ENCODE measurements at places on chromosomes 6 and 20.

- no peak for DNase-seq
These were observed 82.7 kb upstream of the DUSP22 start for GRCh38 chr6:209432-210103.

- DNase-seq, result no peak
These were observed 72.6 kb upstream of the ZNF184 start for GRCh38 chr6:27545271-27546046.

DNA sequence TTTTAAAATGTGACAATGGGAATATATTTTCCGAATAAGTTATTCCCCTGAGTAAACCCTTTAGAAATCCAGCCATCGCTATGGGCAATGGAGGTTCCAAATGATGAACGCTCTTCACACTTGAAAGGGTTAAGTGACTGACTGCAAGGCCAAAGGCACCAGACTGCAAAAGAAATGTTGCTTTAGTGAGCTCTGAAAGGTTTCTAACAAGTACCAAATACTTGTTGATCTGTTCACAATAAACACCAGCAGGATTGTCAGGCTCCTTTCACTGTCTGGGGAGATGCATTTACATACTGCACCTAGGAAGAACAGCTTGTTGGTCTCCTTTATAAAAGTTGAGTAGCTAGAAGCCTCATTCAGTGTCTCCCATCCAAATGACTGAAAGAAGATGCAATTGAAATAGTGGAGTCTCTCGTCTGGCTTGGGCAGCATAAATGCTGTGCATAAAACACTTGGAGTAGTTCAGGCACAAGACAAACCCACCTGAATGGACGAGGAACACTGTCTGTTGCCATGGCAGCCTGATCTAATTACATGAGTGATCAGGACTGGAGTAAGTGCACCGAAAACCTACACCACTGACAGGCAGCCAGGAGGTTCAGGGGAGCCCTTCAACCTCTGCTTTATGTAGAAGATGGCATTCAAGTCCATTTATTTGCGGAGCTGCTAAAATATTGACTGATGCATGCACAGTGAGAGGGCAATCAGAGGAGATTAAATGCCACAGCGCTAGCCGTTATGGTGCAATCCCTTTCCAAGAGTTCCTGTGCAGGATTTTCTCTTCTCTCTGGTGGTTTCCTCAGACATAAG lies 2.9 kb downstream of the ATXN1 start:
- no peak for DNase-seq

GRCh38 chr6:48691420-48691819 lies 580.4 kb upstream of the PTCHD4 start:
- no peak for DNase-seq

DNA sequence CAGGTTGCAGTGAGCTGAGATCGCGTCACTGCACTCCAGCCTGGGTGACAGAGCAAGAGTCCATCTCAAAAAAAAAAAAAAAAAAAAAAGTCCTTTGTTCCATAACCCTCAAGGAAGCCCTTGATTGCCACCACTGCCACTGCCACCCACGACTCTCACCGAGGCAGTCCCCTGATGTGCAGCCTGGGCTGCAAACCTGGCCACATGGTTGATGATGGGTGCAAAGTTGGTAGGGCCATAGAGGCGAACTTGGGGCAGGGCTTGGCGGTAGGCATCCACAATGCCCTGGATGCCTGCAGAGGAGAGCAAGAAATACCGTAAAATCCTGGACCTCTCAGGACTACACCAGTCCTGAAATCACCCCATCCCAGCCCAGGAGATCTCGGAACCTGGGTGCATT lies 11.5 kb downstream of the SPAG4 start:
- DNase-seq, result no peak

GRCh38 chr20:4781211-4781610 lies 59.5 kb downstream of the PRND start:
- DNase-seq, result no peak

- DNase-seq, result no peak
These were observed 119.3 kb downstream of the JPH2 start for GRCh38 chr20:44067650-44068081.

GRCh38 chr6:431504-431903 lies 40.0 kb downstream of the IRF4 start:
- no peak for DNase-seq

- no peak for DNase-seq
These were observed 26.2 kb downstream of the UTRN start for GRCh38 chr6:144311361-144311760.

GRCh38 chr20:41854765-41855164 lies 236.6 kb upstream of the CHD6 start:
- DNase-seq, result no peak

DNA sequence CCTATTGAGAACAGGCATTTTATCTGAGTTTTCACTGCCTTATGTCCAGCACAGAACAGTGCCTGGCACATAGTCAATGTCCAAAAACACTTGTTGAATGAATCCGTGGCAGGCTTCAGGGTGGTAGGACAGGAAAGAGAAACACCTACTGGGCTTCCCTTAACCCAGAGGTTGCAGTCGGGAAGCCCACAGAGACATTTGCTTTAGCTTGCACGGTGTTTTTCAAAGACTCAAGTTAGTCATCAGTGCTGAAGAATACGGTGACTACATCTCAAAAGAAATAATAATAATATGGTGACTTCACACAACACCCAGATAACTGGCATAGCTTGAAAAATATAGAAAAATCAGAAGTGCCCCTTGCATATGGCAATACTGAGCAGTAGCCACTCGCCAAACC lies 160.4 kb downstream of the CD83 start:
- DNase-seq, result no peak

DNA sequence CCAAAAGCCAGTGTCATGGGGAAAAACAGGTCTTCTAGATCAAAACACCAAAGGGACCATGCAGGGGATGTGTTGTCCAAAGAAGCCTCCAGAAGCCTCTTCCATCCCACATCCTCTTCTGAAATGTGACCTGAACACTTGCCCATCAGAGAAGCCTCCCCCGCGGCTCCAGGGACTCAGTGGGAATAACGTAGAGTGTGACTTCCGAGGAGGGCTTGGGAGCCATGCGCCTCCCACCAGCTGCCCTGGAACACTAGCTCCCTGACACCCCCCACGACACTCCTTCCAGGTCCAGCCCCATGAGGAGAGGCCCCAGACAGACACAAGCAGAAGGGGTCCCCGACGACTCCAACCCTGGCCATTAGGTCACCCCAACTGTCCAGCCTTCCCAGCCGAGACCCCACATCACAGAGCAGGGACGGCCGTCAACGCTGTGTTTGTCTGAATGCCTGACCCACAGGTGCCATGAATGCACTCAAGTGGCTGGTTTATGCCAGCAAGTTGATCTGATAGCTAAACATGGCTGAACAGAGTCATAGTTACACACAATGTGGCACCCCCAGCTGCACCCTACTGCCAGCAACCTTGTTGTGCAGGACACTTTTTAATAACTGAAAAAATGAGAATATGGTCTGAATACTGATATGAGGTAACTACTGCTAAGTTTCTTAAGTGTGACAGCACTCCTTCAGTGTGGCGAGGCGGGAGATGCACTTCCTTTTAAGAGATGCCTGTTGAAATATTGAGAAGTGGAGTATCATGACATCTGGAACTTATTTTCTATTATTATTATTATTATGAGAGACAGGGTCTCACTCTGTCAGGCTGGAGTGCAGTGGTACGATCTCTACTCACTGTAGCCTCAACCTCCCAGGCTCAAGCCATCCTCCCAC lies 58.0 kb downstream of the GINS1 start:
- DNase-seq, result no peak

GRCh38 chr6:27867945-27868300 lies 44.3 kb downstream of the OR2B2 start:
- DNase-seq, result no peak

GRCh38 chr6:157017861-157018260 lies 240.7 kb downstream of the ARID1B start:
- DNase-seq, result no peak

DNA sequence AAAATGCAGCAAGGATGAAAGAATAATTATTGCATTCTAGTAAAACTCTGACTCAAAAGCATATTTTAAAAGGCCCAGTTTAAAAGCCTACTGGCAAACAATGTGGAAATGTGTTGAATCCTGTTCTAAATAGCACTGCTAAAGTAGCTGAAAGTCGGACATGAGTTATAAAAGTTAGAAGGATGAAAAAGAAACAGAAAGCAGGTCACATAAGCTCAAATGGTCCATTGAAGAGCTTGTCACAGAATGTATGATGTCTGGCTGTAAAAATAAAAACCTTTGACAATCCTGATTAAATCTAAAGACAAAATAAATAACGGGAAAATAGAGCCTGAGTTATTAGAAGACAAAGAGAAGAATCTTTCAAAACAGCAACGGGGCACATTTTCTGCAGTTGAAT lies 218.6 kb upstream of the UFL1 start:
- DNase-seq, result no peak

GRCh38 chr20:24017458-24017755 lies 28.8 kb upstream of the GGTLC1 start:
- DNase-seq, result no peak

GRCh38 chr6:36125575-36125974 lies 4.7 kb upstream of the MAPK13 start:
- DNase-seq, result no peak

- no peak for DNase-seq
These were observed 28.9 kb downstream of the ASIP start for GRCh38 chr20:34269996-34270627.

DNA sequence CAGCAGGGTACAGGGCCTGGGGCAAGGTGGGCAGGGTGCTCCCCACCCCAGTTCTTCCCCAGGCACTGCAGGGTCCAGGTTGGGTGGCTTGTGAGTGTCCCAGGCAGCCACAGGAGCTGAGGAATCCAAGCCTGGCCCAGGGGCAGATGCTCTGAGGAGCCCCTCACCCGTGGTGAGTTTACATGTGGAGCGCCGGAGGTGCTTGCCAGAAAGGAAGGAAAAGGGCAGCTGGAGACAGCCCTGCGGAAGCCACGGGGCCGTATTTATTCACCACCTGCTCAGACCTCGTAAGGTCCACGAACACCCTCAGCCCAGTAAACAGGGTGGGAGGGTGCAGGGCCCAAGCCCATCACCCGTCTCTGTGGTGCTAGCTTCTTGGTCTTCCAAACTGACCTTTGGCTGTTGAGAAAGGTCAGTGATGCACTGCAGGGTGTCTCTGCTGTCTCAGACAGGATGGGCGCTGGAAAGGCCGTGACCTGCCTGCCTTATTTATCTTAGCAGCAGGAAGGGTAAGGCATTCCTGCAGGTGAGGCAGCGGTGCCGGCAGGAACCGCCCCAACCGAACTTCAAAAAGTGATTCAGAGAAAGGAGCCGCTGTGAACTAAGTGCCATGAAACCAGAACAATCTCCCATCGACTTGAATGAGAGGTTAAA lies 4.0 kb upstream of the FRMD1 start:
- DNase-seq, result no peak

- no peak for DNase-seq
These were observed 35.3 kb downstream of the TOX2 start for GRCh38 chr20:43949741-43950618.

- no peak for DNase-seq
These were observed 431.0 kb upstream of the MARCKS start for GRCh38 chr6:113425977-113426660.

- peak; percentile 76 for DNase-seq
These were observed 27.6 kb upstream of the SRF start for GRCh38 chr6:43143235-43144128.

DNA sequence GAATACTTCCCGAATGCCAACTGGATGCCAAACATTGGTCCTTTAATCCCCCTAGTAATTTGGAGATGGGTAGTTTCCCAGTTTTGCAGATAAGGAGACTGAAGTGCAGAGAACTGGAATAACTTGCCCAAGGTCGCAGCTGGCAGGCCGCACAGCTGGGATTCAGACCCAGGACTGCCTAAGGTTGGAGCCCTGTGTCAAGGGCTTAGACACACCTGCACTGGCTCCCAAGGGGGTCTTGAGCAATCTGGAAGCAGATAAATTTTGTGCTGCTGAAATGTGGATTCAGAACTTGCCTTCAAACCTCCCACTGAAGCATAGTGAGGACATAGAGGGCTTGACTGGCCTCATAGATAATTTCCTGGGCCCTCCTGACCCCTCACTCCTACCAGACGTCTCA lies 30.5 kb downstream of the FOXP4 start:
- peak; percentile 69 for DNase-seq

DNA sequence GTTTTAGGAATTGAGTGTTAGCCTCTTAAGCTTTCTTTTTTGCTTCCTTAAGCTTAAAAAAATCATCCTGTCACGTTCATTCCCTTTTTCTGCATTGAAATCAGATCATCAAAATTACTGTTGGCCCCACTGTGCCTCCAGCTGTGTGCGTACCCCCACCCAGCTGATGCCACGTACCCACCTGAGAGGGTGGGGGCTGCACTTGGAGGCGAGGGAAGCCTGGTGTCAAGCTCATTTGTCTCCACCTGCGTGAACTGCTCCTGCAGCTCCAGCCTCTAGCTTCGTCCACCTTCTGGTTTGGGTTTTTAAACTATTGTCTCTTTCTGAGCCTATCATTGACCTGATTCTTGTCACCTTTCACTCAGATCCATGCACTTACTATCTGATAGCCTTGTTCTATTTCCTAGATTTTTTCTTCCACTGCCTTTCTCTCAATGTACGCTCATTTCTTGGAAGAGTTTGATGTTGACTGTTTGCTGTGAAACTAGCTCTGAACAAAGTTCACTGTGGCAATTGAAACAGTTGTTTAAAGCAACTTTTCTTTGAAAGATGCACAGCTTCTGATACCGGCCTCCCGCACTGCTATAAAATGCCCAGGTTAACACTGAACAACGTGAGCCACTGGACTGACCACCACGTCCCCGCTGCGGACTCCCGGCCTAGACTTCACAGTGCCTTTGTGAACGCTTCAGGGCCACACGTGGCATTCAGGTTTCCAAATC lies 30.0 kb upstream of the IRF4 start:
- DNase-seq, result no peak

GRCh38 chr20:51284176-51284575 lies 258.3 kb downstream of the NFATC2 start:
- no peak for DNase-seq

DNA sequence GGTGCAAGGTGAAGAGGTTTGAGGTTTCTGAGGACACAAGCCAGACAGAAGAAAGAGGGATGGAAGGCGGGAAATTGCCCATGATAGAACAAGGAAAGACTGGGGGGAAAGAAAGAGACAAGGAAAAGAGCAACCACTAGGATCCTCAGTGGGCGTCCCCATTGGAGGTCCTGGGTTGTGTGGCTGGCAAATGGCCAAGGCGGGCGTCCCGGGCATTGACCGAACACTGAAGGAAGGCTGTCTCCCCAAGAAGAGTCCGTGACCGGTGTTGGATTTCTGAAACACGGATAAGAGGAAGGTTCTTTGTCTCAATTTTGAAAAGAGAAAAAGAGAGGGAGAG lies 746.6 kb upstream of the ADGRB3 start:
- no peak for DNase-seq

- DNase-seq, result no peak
These were observed 582.3 kb upstream of the GJE1 start for GRCh38 chr6:141550471-141550870.
